ENCODE measurements at places on chromosomes 16 and 17.

- DNase-seq: no peak
Observed at GRCh38 chr16:87602821-87603683, 744 bp downstream of the JPH3 start.

GRCh38 chr17:78993981-78994671 is 14.4 kb upstream of the LGALS3BP start:
- peak; percentile 10 for DNase-seq

- no peak for DNase-seq
Observed at GRCh38 chr17:680529-680928, 34.1 kb downstream of the VPS53 start.

GRCh38 chr16:84312783-84313382 is 18.2 kb downstream of the WFDC1 start:
- DNase-seq: no peak

- peak; percentile 91 for DNase-seq
Observed at GRCh38 chr17:40314584-40314956, 5.6 kb downstream of the RARA start.

DNA sequence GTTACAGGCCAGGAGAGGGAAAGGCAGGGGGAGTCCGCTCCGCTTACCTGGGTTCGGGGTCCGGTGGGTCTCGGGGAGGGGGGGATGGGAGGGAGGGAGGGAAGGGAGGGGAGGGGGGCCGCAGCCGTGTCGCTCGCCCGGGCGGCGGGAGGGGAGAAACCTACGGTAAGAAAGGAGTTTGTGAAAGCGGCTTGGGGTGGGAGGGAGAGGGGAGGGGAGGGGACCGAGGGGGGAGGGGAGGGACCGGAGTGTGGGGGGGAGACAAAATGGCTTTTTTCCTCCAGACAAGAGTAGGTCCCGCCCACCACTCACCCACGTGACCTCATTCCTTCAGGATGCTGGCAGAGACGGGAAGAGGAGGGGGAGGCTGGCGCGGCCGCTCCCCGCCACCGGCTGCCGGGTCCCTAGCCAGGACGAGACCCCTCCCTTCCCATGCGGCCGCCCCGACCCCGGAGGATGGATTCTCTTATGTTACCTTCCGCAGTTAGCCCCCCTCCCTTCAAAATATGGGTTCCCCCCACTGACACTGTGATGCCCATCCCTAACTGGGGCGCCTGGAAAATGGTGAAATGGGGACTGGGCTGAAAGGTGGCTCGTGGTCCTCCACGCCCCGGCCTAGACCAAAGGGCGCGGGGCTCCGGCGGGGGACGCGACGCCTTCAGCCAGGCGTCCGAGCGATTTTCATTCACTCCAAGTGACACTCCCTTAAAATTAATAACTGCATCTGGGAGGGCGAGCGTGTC is at the start of gene PCGF2:
Gene PCGF2, minus strand, starts transcription at position 188 of the 743 bp plus-strand sequence. CDS start 7,934 bp downstream, outside the sequence.
- DNase-seq: peak; percentile 98

- DNase-seq: no peak
Observed at GRCh38 chr17:78781893-78782304, at the start of gene CYTH1. Gene CYTH1, minus strand, starts transcription at chr17:78782273. Its CDS starts 50 bp downstream, at chr17:78782223.

DNA sequence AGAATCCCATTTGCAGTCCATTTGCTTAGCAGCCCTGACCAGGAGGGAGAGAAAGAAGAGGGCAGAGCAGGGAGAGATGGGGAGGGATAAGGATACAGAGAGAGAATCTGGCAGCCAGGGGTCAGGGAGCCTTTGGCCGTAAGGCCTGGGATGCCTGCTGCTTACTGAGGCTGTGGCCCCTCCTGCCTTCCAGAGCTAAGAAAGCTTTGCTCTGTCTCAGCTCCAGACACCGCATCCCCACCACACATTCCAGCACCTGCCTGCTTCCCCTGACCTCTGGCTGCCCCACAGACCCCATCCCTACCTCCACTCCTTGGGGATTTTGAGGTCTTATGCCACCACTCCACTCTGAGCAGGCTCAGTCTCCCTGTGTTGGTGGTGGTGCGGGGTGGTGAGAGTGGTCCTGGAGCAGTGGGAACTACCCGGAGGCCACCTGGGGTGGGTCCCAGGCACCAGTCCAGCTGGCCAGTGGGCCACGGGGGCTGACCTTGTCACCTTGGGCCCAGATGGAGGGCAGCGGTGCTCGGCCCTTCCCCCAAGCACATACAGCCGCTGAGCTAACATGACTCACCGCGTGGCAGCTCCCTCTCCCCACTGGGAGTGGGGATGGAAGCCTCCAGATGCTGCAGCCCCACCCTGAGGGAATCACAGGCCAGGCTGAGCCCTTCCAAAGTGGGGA is 58.3 kb downstream of the RAI1 start:
- DNase-seq: peak; percentile 77

GRCh38 chr16:3637371-3637923 is 17.0 kb upstream of the DNASE1 start:
- no peak for DNase-seq

Measured in right cardiac atrium (tissue), 5 donors.